Type B pancreatic cell (in vitro differentiated cells): ENCODE measurements at places on chromosomes 3 and 15. TPM values are rescaled to one million over a fixed set of nuclear protein-coding genes. Genes with fewer than 3 reads are reported as not detected.

- no peaks in the 10 kb centered on the region for H3K27me3 ChIP-seq
- H3K27ac ChIP-seq = no peak overlapping the region
- no peak for DNase-seq
- H3K36me3 ChIP-seq = no peaks in the 10 kb centered on the region
- peaks cover 8% of the 10 kb centered on the region for H3K4me1 ChIP-seq
Measured at GRCh38 chr3:103048068-103048722, 613.4 kb downstream of the ZPLD1 start.

GRCh38 chr3:132535575-132536441, 61.3 kb upstream of the ACKR4 start:
- no peaks in the 10 kb centered on the region for H3K27me3 ChIP-seq
- H3K27ac ChIP-seq = no peak overlapping the region
- H3K4me3 ChIP-seq = no peak overlapping the region
- peaks cover 27% of the 10 kb centered on the region for H3K36me3 ChIP-seq
- no peak for DNase-seq
- H3K4me1 ChIP-seq = no peaks in the 10 kb centered on the region

- peak overlapping the region; percentile 72 for H3K27ac ChIP-seq
- no peaks in the 10 kb centered on the region for H3K27me3 ChIP-seq
- H3K4me1 ChIP-seq = peaks cover 23% of the 10 kb centered on the region
- peaks cover 32% of the 10 kb centered on the region for H3K36me3 ChIP-seq
- H3K4me3 ChIP-seq = no peak overlapping the region
Measured at GRCh38 chr3:58085616-58086015, 77.4 kb downstream of the FLNB start.

GRCh38 chr3:159830523-159831154, 158.0 kb upstream of the IL12A start:
- H3K4me3 ChIP-seq = no peak overlapping the region
- no peaks in the 10 kb centered on the region for H3K36me3 ChIP-seq
- DNase-seq = no peak
- peaks cover 18% of the 10 kb centered on the region for H3K4me1 ChIP-seq

DNA sequence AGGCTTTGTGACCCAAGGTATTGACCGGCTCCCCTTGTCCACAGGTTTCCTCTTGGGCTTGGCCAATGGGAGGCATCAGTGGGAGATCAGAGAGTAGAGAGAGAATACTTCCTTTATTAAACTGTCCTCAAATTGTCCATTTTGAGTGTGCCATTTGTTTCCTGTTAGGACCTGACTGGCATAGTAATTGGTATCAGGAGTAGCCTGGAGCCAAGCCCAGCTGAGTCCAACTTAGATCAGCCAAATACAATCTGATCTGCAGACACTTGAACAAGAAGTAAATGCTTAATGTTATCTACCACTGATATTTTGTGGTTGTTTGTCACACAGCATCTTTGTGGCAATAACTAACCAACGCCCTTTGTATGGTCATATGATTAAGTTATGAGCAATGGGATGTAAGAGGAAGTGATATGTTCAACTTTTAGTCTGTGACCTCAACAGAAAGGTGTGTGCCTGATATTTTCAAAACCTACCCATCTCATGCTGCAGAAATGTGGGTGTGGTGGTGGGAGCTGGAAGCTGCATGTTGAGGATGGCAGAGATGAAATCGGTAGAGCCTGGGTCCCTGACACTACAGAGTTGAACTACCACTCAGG, 13.3 kb downstream of the MYD88 start:
- DNase-seq = no peak
- peak overlapping the region; percentile 99 for H3K27ac ChIP-seq

The RTP1 gene
- not detected in 2 replicates for total RNA-seq
